ENCODE measurements at places on chromosomes 6 and 20. TPM values are rescaled to one million over a fixed set of nuclear protein-coding genes. Genes with fewer than 3 reads are reported as not detected.

- DNase-seq: no peak
These were observed 5.5 kb downstream of the KATNA1 start for GRCh38 chr6:149642829-149643580.

GRCh38 chr6:108080010-108080780 is 5.7 kb upstream of the OSTM1 start:
- no peak for DNase-seq

Gene ZBTB9
- total RNA-seq: 4.5 TPM

DNA sequence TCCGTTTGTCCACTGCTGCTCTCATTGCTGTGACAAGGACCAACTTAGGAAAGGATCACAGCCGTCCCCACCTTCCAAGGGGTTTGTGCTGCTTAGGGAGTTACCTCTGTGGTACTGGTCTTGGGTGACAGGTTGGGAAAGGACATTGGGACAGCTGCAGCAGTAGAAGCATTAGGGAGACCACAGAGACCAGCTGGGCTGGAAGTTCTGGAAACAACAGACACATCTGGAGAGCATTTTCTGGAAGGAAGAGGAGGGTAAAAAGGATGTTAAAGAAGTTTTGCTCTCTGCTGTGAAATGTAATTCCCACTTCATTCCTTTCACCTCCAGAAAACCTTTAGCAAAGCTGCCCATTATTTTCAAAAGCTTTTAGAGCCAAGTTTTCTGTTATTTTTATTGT is 304.2 kb downstream of the LRFN2 start:
- DNase-seq: no peak

DNA sequence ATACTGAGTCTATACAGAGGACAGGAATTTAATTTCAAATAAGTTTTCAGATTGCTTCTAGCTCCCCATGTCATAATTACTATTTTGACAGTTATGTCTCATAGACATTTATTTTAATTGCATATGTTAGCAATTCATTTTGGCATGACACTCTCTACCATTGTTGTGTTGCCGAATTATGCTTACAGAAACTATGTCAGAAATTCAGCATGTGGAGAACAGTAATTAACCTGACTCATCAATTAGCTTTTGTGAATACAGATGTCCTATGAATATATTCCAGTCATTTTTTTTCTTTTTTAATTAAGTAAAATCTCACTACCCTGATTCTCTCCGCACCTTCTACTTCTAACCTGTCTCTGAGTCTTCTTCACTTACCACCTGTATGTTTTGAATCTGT is 105.1 kb downstream of the NKAIN2 start:
- no peak for DNase-seq

Gene TMEM170B
- total RNA-seq: 4.2 TPM

GRCh38 chr20:47784599-47785310 is 526 bp downstream of the SULF2 start:
- no peak for DNase-seq

DNA sequence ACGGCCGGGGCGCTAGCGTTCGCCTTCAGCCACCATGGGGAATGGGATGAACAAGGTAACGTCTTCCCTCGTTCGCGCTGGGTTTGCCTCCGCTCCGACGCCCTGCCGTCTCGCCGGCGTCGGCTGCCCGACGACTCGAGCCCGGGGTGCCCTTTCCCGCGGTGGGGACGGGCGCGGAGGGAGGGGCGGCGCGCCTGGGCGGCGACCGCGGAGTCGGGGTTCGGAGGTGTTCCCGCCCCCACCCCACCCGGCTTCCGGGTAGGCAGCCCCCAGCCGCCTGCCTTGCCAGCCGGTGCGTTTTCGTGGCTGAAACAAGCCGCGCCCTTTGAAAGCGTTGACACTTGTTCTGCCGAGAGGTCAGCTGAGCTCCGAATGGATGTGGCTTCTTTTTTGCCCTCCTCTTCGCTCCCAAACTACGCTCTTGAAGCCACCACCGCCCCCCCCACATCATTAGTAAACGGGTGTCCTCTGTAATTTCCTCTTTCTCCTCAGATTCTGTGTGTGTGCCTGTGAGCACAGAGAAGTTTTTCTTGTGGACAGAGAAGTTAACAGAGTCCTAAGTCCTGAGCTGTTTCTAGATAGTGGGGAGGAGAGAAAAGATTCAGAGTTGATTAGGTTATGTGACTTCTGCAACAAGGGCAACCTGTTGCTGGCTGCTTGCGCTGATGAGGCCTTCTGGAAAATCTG is 362 bp downstream of the DUSP22 start:
- DNase-seq: peak; percentile 93

Gene SLC4A11
- 0.35 TPM for total RNA-seq

Gene RNF217
- total RNA-seq: 28.1 TPM

GRCh38 chr6:4017834-4018170 is 61.1 kb downstream of the FAM217A start:
- no peak for DNase-seq

- DNase-seq: no peak
These were observed 4.8 kb downstream of the ZBP1 start for GRCh38 chr20:57615445-57615811.

Gene TOX2
- total RNA-seq: 1.4 TPM

GRCh38 chr6:75946146-75946831 is 126.2 kb downstream of the IMPG1 start:
- no peak for DNase-seq

Gene GNAS-AS1
- 0.75 TPM for total RNA-seq

- no peak for DNase-seq
These were observed 22.2 kb downstream of the APCDD1L start for GRCh38 chr20:58492795-58493524.

Gene HCK
- total RNA-seq: 5.5 TPM

GRCh38 chr6:101352316-101352715 is 41.2 kb upstream of the GRIK2 start:
- DNase-seq: no peak

DNA sequence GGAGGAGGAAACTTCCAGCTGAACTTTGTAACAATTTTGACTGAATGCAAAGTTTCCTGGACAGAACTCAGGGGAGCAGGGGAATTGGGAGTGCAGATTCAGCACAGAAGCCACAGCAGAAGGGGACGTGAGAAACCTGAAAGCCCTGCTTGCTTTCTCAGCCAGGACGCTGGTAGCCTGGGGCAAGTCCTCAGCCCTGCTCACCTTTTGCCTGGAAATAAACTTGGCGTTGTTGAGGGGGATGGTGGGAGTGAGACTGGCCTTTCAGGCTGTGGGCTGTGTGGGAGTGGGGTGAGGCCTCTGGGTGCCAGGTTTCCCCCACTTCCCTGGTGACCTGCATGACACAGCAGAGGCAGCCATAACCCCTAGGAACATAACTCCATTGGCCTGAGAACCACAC is 238.1 kb upstream of the HS3ST5 start:
- no peak for DNase-seq

DNA sequence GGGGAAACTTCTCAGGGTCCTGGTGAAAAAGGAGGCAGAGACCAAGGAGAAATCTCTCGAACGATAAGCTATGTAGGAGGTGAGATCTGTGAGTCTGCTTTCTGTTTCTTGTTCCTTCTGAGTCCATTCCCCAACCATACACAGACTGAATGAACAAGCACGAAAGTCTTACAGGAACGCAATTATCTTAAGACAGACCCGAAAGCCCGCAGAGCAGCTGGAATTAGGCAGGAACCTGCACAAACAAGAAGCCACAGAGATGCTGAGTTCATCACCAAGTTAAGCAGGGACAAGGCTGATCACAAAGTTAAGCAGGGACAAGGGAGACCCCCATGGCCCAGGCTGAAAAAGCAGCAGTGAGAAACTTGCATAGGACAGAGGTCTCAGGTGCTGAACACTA is 21.4 kb upstream of the NELFCD start:
- no peak for DNase-seq

Gene ECT2L
- 10.5 TPM for total RNA-seq

Data from cardiac septum (tissue), 1 donor.